ENCODE measurements at places on chromosomes 12 and 14.

DNA sequence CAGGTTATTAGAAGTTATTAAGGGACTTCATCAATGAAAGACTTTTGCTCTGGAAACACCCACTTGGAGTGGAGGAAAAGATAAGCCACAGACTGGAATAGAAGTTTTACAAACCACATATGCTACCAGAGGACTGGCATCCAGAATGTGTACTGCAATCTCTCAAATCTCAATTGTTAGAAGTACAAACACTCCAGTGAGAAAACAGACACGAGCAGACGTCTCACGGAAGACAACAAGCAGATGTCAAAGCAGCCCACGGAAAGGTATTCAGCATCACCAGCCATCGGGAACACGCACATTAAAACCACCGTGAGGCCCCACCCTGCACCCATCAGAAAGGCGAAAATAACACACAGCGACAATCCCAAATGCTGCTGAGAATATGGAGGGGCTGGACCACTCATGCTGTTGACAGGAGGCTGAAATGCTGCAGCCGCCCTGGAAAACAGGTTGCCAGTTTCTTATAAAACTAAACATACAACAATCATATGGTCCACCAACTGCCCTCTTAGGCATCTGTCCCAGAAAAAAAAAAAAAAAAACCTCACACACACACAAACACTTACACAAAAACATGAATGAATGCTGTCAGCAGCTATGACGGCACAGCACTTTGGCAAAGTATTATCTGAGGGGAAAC lies 131.9 kb upstream of the SFSWAP start:
- no peak for DNase-seq

DNA sequence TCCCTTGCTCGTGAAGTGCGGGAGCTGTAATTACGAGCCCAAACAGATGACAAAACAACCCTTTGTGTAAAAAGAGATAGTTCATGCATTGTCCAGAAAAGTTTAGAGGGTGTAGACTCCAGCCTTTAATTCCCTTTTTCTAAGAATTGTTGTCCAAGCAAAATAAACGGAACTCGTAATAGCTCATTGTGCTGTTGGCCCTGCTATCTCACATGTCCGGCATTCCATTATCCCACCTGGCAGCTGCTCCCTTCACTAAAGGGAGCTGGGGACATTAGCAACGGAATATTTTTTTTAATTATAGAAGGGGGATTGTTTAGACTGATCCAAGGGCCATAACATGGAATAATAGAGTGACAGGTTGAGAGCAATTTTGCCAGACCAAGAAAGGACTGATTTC lies 277.5 kb upstream of the TBX3 start:
- DNase-seq = no peak

DNA sequence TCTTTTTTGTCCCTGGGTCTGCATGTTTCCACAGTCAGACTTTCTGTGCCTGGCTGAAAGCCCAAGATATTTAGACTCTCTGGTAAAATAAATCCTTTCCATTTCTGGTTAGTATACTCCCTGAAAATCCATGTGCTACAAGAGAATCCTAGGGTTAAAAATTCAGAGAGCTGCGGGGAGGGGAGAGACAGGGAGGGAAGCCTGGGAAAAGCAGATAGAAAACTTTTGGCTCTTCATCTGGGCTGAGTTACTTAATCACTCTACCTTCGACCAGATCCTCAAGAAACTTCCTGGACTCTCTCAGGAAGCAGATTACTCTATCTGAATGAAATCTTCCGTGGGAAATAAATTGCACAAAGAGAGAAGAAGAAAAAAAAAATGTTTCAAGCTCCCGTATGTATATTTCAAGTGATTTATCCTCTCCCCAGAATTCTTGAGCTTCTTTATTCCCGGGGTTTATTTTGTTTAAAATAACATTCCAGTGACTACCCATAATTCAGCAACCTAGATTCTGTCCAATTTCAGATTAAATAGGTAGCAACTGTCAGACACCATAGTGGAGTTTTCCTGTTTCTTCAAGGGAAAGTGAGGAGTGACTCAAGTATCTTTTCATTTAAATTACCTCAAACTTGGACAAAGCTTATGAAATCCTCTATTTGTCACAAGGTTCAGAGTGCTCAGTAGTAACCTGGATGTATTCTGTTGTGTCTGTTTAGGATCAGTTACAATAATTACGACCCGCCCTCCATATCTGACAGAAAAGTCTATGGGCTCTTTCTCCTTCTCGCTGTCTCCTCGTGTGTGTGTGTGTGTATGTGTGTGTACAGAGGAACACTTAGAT lies 163.7 kb downstream of the MYRFL start:
- peak; percentile 83 for DNase-seq

- DNase-seq = no peak
Observed at GRCh38 chr14:31026077-31026449, at the start of gene STRN3. Gene STRN3, minus strand, starts transcription at chr14:31026379. Its CDS starts 194 bp downstream, at chr14:31026185.

DNA sequence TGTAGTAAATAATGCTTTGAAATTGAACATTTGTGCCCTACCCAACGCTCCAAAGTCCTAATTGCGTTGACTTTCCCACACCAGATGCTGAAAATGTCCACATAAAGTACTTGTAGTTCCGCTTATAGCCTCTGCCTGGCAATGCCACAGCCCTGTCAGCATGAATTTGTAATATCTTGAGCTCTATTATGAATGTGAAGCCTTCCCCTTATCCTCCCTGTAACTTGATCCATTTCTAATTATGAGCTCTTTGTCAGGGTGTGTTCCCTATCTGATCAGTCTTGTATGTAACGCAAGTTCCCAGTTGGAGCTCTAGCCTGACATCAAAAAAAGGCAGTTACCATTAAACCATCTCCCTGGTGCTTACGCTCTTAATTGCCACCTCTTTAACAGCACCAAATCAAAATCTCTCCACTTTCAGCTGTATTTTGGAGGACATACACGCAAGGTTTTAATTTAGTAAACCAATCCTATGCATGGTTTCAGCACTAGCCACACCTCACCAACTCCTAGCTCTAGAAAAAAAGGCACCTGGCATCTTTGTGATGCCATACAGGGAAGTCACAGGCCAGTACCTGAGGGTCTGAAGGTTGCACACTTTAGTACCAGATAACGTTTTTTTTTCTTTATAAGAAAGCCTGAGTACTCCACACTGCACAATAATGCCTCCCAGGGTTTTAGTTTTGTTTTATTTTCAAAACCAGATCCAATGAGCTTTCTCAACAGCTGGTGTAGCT lies 69.3 kb downstream of the EEA1 start:
- no peak for DNase-seq

DNA sequence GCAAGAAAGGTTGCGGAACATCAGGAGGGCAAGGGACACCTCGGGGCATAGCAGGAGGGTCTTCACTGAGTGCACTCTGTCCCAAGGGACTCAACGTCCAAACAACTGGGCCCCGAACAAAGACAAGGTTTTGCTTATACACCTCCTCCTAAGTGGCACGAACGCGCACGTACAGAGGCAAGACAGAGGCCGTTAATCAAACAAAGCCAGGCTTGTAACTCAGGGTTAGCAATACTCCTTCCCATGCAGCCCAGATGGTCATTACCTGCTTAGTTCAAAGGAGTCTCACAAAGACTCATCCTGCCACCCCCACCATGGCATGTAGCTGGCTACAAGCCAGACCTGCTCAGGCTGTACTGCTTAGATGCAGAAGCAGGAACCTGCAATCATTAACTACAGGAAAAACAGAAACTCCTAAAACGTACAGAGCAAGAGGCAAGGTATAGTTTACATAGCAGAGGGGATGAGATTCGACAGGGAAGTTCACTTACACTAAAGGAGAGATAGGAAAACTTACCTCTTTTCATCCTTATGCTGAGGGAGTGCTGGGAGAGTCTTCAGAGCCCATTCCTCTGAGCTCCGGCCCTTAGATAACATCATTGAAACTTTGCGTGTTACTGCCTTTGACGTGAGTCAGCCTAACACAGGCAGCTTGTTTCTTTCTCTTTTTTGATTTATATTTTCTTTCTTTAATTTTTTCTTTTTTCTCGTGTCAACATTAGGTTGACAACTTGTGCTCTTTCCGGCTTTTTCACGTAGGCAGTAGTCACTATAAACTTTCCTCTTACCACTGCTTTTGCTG lies 1319.1 kb downstream of the TMEM121 start:
- peak; percentile 68 for DNase-seq

GRCh38 chr14:30888480-30889243 lies 14.3 kb downstream of the COCH start:
- DNase-seq = no peak

All from cardiac fibroblast (primary cell).